ENCODE measurements at places on chromosomes 4 and X.

DNA sequence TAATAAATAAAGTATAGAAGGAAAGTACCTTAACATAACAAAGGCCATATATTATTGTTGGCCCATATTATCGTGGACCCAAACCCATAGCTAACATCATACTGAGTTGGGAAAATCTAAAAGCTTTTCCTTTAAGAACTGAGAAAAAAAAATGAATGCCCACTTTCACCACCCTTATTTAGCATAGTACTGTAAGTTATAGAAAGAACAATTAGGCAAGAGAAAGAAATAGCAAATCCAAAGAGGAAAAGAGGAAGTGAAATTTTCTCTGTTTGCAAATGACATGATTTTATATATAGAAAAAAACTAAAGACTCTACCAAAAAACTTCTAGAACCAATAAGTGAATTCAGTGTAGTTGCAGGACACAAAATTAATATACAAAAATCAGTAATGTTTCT is 1854.6 kb downstream of the PCDH7 start:
- no peak for DNase-seq

GRCh38 chrX:7389576-7389975 is 241.6 kb upstream of the PUDP start:
- DNase-seq, result no peak

GRCh38 chr4:70306076-70306475 is 28.7 kb upstream of the CABS1 start:
- DNase-seq, result no peak

- DNase-seq, result peak; percentile 39
These were observed 812 bp upstream of the KDM6A start for GRCh38 chrX:44871931-44872820.

DNA sequence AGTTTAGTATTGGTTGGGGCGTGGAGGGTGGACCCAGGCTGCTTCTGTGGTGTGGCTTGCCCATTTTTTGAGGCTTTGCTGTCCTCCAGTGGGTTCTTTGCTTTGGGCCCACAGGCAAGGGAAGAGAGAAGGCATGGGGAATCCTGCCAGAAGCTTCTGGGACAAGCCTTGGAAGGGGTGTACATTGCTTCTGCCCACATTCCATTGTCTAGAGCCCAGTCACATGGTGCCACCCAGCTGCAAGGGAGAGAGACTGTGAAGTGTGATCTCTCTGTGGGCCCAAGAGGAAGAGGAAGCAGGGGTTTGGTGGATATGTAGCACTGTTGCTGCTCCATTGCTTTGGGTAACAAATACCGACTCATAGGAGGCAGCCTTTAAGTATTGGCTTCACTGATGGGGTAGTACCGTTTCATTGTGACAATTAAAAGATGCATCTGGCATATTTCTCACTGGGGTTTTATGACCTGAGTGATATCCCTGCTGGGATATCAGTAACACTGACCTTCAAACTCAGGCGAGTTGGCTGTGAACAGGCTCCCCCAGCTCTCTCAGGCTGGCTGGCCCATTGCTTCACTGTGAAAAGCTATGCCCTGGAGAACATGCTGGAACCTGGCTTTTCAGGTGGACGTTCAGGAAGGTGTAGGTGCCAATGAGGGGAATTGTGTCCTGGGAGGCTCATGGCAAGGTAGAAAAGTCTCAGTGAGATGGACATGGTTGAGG is 85.9 kb downstream of the CLDN34 start:
- no peak for DNase-seq

- no peak for DNase-seq
These were observed 96.5 kb downstream of the ARHGAP10 start for GRCh38 chr4:147828331-147828905.

DNA sequence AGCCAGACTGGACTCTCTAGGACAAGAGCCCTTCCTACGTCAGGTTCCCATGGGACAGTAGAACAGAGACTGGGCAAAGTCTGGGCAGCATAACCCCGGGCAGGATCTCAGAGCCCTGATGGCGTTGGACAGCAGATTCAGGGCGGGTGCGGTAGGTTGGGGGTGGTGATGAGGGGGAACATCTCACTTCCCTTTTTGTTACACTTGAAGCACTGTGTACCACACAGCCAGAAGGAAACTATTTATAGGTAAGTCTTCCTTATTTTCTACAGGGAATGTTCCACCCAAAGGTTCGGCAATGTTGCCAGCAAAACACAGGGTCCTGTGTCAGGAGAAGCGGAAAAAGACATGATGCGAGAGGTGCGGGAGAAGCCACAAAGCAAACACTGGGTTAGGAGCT is 54.3 kb downstream of the TSC22D3 start:
- DNase-seq, result no peak

- DNase-seq, result no peak
These were observed 406.0 kb downstream of the INPP4B start for GRCh38 chr4:142440093-142440492.

DNA sequence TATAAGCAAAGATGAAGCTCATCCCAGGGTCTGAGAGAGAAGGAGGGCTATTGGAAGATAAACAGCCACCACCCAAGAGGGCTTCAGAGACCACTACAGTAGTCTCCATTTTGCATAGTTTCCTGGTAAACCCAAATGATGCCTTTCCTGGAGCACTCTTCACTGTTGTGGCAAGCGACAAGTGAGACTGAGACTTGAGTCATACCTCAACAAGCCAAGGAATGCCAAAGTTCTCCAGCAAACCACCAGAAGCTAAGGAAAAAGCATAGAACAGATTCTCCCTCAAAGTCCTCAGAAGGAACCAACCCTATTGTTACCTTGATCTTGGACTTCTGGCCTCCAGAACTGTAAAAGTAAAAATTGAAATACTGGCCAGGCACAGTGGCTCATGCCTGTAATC is 65.9 kb downstream of the LARP7 start:
- no peak for DNase-seq

DNA sequence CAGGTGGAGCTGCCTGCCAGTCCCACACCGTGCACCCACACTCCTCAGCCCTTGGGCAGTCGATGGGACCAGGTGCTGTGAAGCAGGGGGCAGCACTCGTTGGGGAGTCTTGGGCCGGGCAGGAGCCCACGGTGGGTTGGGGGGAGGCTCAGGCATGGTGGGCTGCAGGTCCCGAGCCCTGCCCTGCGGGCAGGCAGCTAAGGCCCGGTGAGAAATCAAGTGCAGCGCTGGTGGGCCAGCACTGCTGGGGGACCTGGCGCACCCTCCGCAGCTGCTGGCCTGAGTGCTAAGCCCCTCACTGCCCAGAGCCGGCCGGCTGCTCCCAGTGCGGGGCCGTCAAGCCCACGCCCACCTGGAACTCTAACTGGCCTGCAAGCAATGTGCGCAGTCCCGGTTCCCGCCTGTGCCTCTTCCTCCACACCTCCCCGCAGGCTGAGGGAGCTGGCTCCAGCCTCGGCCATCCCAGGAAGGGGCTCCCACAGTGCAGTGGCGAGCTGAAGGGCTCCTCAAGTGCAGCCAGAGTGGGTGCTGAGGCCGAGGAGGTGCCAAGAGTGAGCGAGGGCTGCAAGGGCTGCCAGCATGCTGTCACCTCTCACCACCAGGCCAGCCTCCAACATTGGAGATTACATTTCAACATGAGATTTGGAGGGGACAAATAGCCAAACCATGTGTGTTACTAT is 197.2 kb downstream of the NPNT start:
- no peak for DNase-seq

- DNase-seq, result no peak
These were observed 229.1 kb upstream of the FSTL5 start for GRCh38 chr4:162392946-162393345.

DNA sequence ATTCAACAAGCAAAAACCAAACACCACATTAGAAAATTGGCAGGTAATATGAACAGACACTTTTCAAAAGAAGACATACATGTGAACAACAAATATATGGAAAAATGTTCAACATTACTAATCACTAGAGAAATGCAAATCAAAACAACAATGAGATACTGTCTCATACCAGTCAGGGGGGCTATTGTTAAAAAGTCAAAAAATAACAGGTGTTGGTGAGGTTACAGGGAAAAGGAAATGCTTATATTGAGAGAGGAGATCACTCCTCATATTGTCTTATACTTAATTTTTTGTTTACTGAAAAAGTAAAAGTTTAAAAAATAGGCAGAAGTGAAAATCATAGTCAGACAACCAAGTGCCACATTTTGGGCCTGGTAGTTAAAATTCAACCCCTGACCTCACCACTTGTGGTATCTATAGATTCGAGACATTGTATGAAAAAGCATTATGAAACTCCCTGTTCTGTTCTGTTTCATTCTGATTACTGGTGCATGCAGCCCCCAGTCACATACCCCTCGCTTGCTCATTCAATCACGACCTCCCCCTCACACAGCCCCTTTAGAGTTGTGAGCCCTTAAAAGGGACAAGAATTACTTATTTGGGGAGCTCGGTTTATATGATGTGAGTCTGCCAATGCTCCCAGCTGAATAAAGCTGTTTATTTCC is 153.7 kb upstream of the FGF16 start:
- DNase-seq, result no peak

DNA sequence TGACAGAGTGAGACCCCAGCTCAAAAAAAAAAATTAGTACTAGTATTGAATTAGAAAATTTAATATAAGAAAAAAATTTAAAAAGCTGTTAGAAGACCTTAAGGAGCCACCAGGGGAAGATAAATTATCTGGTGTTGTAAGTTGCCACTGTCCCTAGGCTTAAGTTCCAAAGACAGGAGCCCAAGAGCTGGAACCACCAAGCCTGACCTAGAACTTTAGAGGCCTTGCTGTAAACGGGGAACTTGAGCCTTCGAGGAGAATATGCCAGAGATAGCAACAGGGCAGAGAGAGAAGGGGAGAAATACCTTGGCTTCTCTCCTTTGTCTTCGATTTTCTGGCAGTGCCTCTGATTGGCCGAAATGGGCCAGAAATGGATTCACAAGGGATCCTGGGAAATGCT is 8.9 kb downstream of the USP53 start:
- no peak for DNase-seq

GRCh38 chr4:86247320-86247719 is 112.5 kb downstream of the MAPK10 start:
- no peak for DNase-seq

DNA sequence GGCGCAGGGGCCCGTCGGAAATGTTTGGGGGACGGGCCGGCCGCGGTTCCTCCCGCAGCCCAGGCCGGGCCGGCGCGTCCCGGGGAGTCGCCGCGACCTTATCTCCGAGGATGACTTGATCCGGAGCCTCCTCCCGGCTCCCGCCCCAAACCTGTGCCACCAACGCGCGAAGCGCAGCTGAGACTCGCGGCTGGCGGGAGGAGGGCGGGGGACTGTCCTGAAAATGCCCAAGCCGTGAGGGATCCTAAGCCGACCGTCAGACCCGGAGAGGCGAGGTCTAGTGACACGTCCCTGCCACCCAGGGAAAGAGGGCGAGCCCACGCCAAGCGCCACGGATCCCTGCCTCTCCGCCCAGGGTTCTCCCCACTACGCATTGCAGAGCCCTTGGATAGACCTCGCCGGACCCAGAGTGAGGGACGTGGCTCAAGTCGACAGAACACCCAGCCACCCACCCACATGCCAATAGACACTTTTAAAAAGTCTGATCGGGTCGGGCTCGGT is 26.9 kb downstream of the UTP14A start:
- DNase-seq, result no peak

GRCh38 chr4:15809466-15809865 is 31.3 kb downstream of the CD38 start:
- DNase-seq, result no peak

GRCh38 chrX:29225670-29226069 is 638.4 kb downstream of the IL1RAPL1 start:
- DNase-seq, result no peak

- no peak for DNase-seq
These were observed 42.8 kb upstream of the KLHL34 start for GRCh38 chrX:21700967-21701366.

- DNase-seq, result no peak
These were observed 52.4 kb upstream of the IL21 start for GRCh38 chr4:122673252-122673651.

DNA sequence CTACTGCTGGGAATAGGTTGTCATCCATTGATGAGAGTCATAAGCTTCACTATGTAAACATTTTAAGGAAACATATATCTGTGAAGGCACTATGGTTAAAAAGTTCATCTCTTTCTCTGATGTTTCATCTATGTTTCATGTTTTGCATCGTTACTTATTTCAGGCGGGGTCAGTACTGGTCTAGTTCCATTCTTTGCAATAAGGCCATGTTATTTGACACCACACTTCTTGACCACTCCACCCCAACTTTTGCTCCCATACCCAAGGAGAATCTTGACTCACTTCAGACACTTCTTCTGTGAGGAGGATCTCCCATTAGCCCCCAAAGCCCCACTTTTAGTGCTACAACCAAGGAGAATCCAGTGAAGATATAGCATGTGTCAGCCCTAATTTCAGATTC is 119.4 kb downstream of the GRIA3 start:
- DNase-seq, result no peak

GRCh38 chr4:84916227-84916626 is 50.3 kb downstream of the WDFY3 start:
- DNase-seq, result no peak

GRCh38 chr4:128670513-128670912 is 139.0 kb upstream of the JADE1 start:
- no peak for DNase-seq

DNA sequence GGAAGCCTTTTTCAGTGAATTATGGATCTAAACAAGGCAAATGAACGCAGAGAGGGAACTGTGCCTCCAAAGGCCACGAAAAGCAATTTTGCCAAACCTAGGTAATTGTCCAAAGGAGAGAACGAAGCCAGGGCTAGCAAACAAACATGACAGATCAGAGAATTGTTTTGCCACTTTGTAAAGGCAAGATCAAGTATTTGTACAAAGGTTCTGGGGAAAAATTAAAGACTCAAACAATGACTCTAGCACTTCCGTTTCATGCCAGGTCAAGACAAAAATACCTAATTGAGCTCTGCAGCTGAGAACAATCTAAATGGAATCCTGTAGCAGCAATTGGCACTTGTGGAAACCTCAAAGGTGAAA is 8.5 kb downstream of the RBM47 start:
- no peak for DNase-seq

- no peak for DNase-seq
These were observed 262.5 kb upstream of the PCDH18 start for GRCh38 chr4:137794764-137795254.

DNA sequence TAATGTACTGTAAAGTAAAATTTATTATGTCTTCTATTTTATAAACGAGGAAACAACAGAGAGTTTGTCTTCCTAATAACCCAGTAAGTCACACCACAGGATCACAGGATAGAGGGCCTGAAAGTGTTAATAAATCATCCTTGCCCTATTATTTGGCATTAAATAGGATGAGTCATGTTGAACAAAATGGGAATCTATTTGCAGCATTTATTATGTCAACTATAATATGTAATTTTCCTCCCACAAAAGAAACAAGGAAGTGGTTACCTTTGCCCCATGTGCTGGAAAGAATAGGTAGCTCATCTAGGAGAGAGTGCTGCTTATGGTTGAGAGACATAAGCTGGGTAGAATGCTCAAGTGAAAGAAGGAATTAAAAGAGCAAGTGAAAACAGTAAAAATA is 237.6 kb upstream of the NDST3 start:
- DNase-seq, result no peak

GRCh38 chrX:15971696-15972095 is 117.1 kb upstream of the AP1S2 start:
- no peak for DNase-seq

DNA sequence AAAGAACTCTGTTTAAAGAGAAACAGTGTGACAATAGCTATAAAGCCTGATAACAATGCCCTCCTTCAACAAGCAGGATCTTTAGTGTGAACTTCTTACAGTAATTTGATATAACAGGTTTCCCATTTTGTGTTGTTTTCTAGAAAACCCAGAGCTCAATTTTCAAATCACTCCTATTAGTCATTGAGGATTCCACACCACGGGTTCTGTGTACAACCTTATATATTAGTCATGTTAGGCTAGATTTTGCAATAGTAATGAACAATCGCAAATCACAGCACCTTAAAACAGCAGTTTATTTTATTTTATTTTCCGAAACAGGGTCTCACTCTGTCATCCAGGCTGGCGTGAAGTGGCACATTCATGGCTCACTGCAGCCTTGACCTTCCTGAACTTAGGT is 1020.9 kb upstream of the INTU start:
- no peak for DNase-seq
